Renal cortical epithelial cell (primary cell): ENCODE measurements at places on chromosomes 6 and 20. TPM values are rescaled to one million over a fixed set of nuclear protein-coding genes. Genes with fewer than 3 reads are reported as not detected.

DNA sequence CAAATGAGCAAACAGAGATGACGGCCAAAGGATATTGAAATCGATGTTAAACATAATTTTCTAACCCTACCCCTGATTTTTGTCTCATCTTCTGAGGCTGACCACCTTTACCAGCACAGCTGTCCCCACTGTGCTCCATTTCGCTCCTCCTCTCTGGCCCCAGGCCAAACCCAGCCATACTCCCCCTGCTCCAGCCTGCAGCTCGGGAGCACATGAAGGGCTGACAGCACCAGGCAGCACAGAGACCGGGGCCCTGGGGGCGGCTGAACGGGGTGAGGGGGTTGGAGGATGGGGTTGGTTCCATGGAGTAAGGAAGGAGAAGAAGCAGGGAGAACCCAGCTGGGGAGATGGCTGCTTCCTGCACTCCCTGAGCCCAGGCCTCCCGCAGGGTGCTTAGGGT lies 3.2 kb upstream of the NCR2 start:
- no peak for DNase-seq

DNA sequence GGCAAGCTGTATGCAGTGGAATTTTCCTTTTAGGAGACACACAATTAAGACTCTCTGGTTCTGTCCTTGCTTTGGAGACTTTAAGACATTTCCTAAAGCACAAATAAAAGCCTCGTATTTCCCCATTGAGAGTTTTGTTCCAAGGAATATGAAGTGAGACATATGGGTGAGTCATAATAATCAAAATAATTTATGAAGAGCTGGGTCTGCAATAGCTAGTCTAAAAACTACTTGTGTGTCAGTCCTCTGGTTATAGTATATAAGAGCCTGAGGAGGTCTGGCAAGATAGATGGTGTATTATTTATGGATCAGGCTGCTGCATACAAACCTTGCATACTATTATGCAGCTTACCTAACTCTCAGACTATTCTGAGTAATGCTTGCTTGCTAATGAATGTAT lies 142.6 kb downstream of the ADGRG6 start:
- DNase-seq = no peak

GRCh38 chr6:40371095-40371494 lies 216.1 kb downstream of the LRFN2 start:
- DNase-seq = no peak

DNA sequence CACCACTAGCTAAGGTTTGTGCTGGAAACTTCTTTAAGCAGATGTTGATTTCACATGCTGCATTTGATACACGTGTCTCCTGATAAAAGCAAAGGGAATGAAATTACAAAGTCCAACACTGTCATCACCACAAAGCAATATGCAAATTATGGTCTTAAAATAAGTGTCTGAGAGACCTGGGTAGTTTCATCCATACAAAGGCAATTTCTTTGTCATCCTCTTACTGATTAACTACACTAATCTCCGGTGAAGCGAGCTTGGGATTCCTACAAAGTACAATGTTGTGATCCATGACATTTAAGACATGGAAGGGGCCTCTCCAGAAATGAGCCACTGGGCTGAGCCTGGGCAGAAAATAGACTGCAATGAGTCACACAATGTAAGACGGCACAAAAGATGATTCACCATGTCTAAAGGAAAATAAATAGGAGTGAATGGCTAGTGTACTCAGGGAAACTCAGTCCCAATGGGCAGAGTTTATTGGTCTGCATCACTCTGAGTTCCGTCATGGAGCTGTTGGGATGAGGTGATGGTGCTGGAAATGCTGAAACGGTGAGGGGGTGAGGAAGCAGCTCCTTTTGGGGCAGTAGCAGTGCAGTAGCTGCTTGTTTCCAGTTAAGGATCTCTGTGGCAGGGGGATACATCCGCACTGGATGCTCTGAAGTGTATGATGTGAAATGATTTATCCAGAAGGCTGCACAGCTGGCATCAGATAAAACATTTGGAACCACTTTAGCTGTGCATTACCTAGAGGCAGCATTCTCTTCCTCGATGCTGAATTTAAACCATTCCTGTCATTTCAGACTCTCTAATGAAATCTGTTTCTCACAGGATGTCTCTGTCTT lies 103.3 kb downstream of the IBTK start:
- peak; percentile 100 for DNase-seq

Gene RSPO4
- 0.05 TPM in 1 of 2 replicates, not detected in the other for total RNA-seq

Gene HSD17B8
- total RNA-seq = 11.2 and 26.0 TPM in 2 replicates

Gene HRH3
- total RNA-seq = not detected in 2 replicates
